ENCODE measurements at places on chromosomes 16 and 17.
A peak's percentile ranks its signal among the peaks of the same experiment; 100 is the strongest.

DNA sequence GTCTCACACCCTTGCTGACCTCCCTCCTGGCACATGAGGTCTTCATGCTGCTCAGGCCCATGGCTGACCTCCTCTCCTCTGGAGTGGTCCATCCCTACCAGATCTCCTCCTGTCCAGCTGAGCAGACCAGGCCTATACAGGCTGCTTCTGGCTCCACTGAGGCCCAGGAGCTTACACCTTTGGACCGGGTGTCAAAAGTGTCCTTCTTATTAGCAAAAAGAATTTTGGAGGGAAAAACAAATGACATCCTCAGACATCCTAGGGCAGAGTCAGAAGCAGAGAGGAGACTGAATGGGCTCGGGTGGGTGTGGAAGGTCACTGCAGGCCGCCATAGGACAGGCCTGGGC, 38.1 kb downstream of the WSB1 start:
- no peak for DNase-seq

GRCh38 chr16:86929057-86929871, 350.9 kb downstream of the FOXL1 start:
- peak; percentile 61 for DNase-seq

GRCh38 chr17:54793271-54793670, 107.4 kb upstream of the TOM1L1 start:
- DNase-seq: no peak

- DNase-seq: peak; percentile 70
Observed at GRCh38 chr17:49515196-49515770, 20.2 kb downstream of the NGFR start.

DNA sequence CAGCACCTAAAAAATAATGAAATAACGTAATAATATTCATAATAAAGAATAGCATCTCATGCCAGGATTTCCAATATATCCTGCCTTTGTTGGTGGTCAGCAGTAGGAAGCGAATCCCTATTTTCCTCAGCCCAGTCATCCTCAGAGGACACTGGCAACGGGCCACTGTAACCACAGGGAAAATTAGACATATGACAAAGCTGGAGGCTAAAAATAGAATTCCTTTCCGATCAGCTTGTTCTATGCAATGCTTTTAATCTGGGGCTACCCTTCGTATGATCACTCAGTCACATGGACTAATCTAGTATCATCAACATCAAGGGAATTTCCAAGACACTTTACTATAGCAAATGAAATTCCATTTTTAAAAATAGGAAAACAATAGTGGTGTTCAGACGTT, 246.9 kb upstream of the KCNJ16 start:
- DNase-seq: peak; percentile 2

- DNase-seq: no peak
Observed at GRCh38 chr17:67110619-67111018, 66.3 kb downstream of the CACNG1 start.

DNA sequence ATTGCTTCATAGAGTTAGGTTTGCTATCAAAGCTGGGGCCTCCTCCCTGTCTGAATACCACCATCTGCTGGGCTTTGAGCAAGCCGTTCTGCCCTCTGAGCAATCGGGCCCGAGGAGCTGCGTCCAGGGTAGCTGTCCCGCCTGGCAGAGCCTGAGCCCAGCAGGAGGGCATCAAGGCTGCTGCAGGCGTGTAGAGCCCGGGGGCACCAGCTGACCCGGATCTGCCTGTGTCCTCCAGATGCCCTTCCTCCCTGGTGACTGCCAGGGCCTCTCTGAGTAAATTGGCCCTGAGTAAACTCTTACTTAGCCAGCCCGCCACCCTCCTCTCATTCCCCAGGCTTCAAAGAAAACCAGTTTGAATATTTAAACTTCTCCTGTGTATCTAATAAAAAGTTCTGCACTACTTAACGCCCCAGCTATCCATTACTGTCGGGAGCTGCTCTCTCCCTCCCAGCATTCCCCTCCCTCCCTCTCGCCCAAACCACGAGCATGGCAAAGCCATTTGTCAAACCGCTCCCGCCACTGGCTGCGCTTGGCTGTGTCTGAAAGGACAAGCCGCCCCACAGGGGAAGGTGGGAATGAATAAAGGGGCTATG, 16.4 kb downstream of the CDK5RAP3 start:
- no peak for DNase-seq

DNA sequence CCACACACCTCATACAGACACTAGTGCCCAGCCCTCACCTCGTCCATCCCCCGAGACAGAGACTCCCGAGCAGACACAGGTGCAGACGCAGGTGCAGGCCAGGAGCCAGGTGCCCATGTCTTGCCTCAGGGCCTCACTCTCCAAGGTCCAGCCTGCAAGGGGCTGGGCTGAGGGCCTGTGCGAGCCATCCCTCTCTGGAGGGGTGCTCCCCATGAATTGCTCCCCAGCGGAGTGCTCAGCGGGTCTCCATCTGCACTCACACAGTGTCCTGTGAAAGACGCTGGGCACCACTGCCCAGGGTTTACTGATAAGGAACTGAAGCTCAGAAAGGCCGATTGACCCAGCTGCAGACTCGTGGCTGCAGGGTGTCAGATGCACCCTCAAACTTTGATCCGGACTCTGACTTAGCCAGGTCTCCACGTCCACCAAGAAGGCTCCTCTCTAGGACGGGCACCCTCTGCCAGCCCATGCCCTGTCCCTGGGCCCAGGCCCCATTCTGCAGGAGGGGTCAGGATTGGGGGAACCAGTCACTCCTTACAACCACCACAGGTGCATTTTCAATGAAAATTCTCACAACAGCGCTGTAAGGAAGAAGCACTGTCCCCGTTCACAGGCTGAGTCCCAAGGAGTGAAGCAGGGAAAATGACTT, 16.9 kb downstream of the POLR3K start:
- no peak for DNase-seq

DNA sequence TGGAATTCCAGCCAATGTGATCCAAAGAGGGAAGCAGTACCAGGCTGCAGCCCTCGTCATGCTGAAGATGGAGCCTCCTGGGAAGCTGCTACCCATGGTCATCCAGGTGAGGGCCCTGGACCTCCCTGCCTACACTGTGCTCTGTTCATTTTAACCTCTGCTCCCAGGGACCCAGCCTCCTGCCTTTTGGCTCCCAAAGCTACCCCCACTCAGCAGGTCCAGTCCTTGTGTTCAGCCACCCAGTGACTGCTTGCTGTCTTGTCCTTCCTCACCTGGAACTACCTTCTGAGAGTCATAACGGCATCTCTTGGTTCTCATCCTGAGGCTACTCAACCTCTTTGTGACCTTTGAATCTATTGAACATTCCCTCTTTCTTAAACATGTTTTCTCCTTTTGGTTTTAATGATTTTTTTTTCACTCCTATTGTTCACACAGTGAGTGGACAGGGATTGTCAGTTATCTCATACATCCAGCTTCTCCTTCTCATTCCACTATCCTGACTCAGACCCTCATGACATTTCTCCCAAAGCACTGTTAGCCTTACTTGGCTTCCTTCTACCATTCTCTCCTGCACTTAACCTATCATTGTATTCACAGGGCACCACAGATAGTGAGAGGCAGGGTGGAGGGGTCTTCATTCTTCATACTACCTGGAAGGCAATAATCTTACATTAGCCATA, 53.3 kb downstream of the GOSR1 start:
- no peak for DNase-seq

DNA sequence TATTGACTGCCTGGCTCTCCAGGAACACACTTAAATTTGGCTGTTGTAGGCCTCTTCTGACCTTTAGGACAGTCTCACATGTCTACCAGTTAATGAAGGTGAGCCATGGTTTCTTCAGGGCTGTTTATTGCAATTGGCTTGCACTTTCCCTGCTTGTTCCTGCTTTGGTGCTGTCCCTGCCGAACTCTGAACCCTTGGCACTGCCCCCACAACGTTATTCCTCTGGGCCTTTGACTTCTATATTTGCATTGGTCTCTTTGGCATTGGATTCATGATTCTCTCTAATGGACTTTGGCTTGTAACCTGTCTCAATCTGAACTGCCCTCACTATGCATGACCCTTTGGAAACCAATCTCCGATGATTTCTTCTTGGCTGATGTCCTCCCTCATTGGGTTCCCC, 299.4 kb downstream of the UTP18 start:
- no peak for DNase-seq

- DNase-seq: peak; percentile 21
Observed at GRCh38 chr16:67993207-67994039, 5.9 kb downstream of the DPEP2 start.

DNA sequence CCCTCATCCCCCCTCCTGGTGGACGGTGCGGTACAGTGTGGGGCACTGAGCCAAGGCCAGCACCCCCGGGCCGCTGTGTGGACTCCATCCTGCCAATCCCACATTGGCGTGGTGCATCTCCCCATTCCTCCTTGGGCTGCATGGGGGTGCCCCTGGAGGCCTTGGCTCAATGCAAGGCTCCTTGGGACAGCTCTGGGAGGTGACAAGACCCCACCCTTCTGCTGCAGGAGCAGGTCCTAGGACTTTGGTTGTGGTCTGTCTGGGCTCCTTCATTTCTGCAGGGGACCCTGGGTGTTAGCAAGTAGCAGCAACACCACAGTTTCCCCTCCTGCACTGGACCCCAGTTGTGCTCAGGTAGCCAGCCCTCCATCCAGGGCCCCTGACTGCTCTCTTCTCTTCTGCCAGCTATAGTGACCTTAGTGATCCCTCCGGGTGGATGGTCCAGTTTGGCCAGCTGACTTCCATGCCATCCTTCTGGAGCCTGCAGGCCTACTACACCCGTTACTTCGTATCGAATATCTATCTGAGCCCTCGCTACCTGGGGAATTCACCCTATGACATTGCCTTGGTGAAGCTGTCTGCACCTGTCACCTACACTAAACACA, 1.3 kb downstream of the PRSS21 start:
- DNase-seq: no peak

GRCh38 chr17:75454193-75454592, 2.2 kb upstream of the TMEM94 start:
- DNase-seq: no peak

DNA sequence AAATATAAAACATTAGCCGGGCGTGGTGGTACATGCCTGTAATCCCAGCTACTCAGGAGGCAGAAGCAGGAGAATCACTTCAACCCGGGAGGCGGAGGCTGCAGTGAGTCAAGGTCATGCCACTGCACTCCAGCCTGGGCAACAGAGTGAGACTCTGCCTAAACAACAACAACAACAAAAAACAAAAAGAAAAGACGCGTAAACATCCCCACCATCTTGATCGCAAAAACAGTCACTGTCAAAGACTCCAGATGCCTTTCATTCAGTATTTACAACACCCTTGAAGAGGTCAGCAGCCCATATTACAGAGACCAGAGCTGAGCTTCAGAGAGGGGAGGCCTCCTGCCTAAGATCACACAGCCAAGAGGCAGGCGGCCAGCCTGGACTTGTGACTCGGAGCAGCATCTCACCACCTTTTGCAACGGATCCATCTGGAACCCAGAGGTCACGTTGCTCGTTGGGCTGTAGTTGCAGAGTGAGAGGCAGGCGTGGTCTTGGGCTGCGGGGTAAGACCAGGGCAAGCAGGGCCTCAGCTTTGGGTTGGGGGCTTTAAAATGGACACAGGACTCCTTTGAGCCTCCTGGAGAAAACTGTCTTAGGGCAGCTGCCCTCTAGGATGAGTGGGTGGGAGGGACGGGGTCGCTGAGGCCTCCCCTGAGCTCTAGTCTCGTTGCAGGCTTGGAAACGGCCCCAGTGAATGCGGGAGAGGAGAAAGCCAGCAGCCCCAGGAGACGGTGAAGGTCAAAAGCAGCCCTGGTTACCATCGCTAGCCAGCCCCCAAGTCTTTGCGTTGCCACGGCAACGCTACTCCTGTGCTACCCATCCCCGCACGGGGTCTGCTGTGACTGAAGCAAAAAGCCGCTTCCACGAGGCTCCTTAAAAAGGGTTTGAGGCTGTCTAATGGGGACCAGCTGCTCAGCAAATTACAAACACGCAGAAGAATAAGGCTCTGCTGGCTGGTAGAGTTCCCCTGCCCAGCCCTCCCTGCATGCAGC, 26.1 kb downstream of the LGALS3BP start:
- DNase-seq: no peak

GRCh38 chr16:81703177-81704155, 75.6 kb upstream of the PLCG2 start:
- DNase-seq: peak; percentile 68

DNA sequence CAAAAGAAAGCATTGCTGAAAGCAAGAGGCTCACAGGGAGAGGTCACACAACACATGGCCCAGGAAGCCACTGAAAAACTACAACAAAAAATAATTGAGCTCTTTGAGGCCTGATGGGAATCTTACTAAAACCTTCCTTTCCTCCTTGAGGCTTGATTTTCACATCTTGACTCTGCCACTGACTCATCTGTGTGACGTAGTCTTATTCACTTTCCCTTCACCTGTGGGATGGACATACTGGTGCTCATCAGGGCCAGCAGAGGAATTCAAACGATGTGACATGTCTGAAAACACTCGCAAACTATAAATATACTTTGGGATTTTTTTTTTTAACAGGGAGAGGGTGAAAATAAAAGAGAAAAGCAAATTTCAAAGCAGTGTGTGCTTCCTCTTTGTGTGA, 78.3 kb upstream of the ASIC2 start:
- no peak for DNase-seq

GRCh38 chr17:65633146-65633881, 71.9 kb upstream of the AXIN2 start:
- no peak for DNase-seq

DNA sequence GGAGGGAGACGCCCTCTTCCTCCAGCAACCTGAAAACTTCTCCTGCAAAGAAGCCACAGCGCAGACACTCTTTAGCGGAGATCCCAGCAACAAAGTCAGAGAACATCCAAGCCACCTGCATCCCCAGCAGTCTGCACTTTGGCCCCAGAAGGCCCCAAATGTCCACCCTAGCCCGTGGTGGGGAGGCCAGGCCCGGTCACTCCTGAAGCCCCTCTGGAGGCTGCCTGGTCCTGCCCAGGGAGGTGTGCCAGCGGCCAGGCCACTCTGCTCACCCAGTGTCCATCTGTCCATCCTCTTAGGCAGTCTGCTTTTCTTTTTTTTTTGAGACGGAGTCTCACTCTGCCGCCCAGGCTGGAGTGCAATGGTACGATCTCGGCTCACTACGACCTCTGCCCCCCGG, 5.4 kb downstream of the HAGHL start:
- DNase-seq: no peak

GRCh38 chr17:69523244-69523861, 108.9 kb downstream of the MAP2K6 start:
- DNase-seq: peak; percentile 15

- DNase-seq: no peak
Observed at GRCh38 chr17:73346501-73347162, 34.8 kb upstream of the CDC42EP4 start.

DNA sequence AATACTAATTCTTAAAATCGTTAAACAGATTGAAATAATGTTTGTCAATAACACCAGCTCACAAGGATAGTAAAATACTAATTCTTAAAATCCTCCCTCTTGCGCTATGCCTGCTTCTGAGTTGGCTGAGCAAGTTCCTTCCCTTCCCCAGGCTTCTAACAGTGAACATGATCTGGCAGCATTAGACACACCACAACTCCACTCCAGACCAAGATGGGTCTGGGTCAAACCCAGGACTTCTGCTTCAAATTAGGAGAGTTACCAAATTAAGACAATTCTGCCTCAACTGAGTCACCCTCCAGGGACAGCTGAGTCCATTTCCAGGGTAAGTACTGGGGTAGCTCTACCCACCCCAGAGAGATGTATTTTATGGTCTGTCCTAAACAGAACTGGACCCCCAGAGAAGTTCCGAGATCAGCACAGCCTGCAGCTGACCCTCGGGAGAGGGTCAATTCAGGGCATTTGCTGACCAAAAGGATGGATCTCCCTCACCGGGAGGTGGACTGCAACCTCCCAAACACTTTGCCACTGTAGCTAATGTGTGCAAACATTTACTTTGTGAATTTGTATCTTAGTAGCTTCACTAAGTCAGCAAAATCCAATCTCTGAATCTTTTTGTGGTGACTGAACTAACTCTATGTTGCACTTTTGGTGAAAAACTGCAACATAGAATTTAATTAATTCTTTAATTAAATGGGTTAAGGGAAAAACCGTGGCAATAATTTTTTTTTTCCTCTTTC, 48.8 kb downstream of the ADCY9 start:
- peak; percentile 32 for DNase-seq

All from fibroblast of skin of left biceps (primary cell).